Fibroblast of skin of abdomen (primary cell): ENCODE measurements at places on chromosomes 6 and 20.

DNA sequence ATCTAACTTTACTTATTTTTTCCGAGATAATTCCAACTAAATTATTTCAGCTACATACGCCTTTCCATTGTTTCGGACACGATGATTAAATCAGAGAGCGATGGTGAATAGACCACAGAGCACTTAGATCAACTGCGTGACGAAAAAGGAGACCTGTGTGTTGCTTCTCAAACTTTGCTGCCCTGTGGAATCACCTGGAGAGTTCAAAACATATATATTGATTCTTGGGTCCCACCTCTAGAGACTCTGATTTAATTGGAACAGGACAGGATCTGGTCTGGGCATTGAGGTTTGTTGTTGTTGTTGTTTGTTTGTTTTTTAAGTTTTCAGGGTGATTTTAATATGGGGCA lies 401 bp upstream of the TNFRSF21 start:
- DNase-seq, result no peak

- peak; percentile 98 for DNase-seq
Observed at GRCh38 chr6:89081423-89082322, 1.1 kb downstream of the PNRC1 start.

DNA sequence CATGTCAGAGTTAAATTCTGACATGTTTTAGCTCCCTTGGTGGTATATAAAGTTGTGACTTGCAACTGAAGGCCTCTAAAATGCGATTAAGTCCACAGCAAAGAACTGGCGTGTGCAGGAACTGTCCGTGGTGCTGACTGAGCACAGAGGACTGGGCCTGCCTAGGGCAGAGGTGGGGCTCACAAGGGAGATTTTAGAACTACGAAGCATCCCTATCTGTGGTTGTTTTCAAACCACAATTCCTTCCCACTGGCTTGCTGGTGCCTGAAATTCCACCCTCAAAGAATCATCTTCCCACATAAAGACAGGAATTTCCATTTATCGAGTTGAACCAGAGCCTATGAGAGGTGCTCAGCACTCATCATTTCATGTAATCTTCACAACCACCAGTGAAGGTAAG lies 30.1 kb downstream of the RIMS4 start:
- DNase-seq, result peak; percentile 51

- DNase-seq, result no peak
Observed at GRCh38 chr6:155439376-155439775, 16.3 kb downstream of the NOX3 start.

DNA sequence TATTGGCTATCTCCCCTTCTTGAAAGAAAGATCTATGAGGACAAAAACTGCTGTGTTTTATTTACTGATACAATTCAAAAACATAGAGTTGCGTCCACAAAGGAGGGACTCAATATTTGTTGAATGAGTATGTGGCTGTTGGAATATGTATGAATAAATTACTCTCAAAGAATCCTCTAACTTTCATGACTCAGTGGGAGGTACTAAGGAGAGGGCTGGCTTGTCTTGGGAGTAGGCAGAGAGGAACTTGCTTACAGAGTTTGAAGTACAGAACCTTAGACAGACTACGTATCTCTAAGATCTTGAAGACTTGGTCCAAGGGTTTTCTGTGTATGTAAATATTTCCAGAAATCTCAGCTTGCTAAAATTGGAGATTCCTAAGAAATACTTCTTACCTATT lies 504.0 kb upstream of the PTCHD4 start:
- peak; percentile 9 for DNase-seq

GRCh38 chr20:1958426-1958825 lies 35.4 kb downstream of the PDYN start:
- DNase-seq, result no peak

- DNase-seq, result peak; percentile 58
Observed at GRCh38 chr20:24098886-24099285, 110.3 kb upstream of the GGTLC1 start.

GRCh38 chr6:26286168-26286877 lies 78.7 kb upstream of the BTN3A2 start:
- peak; percentile 62 for DNase-seq

GRCh38 chr6:37861452-37861851 lies 41.9 kb downstream of the ZFAND3 start:
- DNase-seq, result no peak

DNA sequence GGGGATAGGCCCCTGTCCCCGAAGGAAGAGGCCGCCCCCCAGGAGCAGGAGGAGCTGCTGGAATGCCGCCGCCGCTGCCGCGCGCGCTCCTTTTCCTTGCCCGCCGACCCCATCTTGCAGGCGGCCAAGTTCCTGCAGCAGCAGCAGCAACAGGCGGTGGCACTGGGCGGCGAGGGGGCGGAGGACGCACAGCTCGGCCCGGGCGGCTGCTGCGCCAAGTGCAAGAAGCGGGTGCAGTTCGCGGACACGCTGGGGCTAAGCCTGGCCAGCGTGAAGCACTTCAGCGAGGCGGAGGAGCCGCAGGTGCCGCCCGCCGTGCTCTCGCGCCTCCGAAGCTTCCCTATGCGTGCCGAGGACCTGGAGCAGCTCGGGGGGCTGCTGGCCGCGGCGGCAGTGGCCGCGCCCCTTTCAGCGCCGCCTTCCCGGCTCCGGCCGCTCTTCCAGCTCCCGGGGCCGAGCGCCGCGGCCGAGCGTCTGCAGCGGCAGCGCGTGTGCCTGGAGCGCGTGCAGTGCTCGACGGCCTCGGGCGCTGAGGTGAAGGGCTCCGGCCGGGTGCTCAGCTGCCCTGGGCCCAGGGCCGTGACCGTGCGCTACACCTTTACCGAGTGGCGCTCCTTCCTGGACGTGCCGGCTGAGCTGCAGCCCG lies 630 bp downstream of the PPP1R3G start:
- peak; percentile 26 for DNase-seq

DNA sequence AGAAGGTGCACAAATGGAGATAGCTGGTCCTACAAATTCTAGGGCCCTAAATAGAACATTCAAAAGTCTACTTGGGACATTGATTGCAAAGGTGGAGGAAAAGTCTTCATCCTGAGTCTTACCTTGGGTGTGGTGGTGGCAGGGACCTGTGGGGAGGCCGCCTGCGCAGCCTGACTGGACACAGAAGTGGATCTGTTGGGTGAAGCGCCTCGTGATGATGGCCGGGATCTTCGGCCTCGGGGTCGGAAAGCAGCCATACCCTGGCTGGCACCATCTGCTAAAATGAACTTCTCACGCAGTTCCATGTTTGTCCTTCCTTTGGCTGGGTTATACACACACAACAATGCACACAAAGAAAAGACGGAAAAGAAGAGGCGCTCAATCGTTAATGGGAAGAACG lies 179.2 kb downstream of the DST start:
- DNase-seq, result no peak

GRCh38 chr6:97049253-97050011 lies 124.9 kb downstream of the KLHL32 start:
- no peak for DNase-seq

DNA sequence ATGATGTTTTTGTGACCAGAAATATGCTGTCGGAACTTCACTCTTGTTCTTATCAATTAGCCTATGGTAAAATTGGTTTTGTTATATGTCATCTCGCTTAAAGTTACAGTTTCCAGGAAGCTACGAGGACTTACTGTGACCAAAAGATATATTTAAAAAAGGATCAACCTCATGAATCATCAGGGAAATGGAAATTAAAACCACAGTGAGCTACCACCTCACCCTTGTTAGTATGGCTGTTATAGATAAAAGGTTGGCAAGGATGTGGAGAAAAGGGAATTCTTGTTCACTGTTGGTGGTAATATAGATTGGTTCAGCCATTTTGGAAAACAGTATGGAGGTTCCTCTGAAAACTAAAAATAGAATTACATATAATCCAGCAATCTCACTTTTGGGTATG lies 14.3 kb upstream of the INSM1 start:
- no peak for DNase-seq

DNA sequence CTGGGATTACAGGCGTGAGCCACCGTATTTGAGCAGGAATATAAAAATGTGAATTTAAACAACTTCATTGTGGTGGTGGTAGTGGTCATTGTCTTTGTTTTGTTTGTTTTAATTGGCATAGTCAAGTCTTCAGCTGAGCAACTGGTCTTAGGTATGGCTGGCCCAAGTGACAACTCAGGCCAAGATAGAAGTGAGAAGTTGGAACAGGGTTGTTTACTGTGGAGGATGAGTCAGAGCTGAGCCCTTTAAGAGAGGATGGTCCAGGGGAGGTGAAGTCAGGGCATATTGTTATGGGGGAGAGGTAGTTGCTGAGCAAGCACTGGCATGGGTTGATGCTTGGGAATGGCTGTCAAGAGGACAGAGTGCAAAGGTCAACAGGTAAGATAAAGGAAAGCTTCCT lies 308.2 kb downstream of the FARS2 start:
- no peak for DNase-seq

DNA sequence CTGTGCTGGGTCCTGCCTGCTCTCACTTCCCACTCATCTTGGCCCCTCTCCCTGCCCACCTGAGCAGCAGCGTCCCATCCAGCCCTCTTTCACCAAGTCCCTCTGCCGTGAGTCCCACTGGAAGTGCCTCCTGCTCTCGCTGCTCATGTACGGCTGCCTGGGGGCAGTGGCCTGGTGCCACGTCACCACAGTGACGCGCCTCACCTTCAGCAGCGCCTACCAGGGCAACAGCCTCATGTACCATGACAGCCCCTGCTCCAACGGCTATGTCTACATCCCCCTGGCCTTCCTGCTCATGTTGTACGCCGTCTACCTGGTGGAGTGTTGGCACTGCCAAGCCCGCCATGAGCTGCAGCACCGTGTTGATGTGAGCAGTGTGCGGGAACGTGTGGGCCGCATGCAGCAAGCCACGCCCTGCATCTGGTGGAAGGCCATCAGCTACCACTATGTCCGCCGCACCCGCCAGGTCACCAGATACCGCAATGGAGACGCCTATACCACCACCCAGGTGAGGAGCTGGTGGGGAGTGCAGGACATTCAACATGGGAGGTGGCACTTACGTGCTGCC lies 2.8 kb downstream of the TMEM151B start:
- no peak for DNase-seq

DNA sequence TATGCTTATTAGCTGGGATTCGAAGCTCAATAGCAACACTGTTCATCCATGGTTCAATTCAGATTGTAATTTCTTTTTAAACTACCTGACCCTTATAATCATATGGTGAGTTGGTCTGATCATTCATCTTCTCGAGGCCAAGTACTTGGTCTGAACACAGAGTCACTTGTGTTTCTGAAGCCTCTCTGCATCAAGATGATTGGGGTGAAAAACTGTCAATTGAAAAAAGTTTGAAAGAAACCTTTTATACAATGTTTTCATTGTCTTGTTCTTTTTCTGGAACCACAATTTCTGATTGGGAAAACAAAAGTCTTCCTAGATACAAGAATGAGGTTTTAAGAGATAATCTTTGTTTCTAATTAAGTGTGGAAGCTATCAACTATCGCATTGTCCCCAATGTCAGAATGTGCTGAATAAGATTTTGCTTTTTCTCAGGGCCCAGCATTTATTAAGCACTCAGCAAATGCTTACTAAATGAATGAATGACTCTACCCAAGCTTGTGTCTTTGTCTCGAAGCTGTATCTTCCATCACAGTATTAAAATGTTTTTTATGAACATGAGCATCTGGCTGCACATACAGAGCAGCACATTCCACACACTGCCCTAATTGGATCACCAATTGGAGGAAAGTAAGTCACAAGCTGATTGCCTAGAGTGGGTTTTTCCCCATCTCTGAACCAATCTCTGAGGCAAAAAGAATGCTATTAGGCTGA lies 45.0 kb upstream of the MOXD1 start:
- no peak for DNase-seq

GRCh38 chr6:159481897-159482296 lies 211.1 kb downstream of the SOD2 start:
- DNase-seq, result no peak

DNA sequence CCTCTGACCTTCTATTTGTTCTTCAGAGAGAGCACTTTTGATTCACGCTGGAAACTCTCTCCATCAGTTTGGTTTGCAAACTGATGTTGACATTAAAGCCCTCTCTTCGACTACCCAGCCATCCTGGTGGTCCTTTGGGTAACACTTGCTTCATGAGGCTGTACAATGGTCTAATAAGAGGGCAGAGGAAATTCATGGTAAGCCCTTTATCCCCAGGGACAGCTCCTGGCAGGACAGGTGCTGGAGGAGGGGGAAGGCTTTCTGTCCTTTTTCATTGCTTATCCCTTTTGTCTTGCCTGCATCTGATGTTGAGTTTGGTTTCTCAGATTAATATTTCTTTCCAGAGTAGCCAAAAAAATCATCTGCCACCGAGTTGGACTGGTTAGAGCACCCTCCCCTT lies 52.1 kb upstream of the CD93 start:
- no peak for DNase-seq
